Fibroblast of lung (primary cell): ENCODE measurements at places on chromosomes 12 and 14. TPM values are rescaled to one million over a fixed set of nuclear protein-coding genes. Genes with fewer than 3 reads are reported as not detected.
A peak's percentile ranks its signal among the peaks of the same experiment; 100 is the strongest.

Gene KRT71
- not detected in 2 replicates for total RNA-seq

DNA sequence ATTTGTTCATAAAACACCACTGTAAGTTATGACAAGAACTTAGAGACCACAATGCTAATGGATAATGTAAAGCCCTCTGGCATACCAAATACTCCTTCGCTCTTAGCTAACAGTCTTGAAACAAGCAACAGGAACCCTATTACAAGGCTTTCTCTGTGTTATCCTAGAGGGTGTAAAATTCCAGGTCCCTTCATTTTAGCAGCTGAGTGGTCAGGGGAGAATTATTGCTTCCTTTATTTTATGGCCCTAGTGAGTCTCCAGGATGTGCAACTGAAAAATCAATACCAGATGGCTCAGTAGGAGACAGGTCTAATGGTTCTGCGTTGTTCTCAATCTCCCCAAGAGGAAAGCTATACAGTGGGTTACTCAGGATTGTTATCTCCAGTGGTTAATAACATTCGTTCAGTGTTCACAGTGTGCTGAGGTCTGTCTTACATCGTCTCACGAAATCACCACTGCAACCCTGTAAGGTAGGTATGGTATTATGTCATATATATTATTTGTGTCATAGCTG, 172.7 kb upstream of the CNOT2 start:
- DNase-seq = no peak

DNA sequence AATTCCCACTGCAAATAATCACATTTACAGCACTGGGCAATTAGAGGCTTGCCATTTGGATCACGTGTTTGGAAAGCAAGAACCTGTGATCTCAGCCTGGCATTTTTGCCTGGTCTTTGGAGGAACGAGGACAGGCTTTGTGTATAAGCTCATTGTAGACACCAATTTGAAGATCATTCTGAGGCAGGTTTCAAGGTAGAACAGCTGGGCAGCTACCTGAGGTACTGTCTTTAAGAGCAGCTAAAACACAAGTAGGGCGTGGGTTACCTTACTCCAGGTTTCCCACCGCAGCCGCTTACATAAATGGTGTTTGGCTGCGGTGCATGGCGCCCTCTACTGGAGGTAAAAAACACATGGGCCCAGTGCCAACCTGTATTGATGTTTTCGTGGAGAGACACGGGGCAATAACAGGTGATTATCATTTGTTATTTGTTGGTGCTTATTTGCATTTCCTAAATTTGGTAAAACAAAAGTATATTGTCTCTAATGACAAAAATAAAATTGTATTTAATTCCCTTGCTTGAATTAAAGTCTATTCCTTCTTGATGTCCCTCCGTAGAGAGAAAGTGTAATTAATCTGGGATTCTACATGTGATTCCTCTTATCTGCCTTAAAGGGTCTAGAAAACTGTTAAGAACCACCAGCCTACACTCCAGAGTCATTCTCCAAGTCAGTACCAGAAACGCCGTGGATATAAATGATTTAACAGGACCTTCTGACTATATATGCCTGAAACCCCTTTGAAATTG, 69.7 kb downstream of the SVOP start:
- peak; percentile 43 for DNase-seq

- DNase-seq = no peak
Observed at GRCh38 chr14:67411370-67411769, 595 bp downstream of the PLEK2 start.
